ENCODE measurements at places on chromosomes 3 and 15. TPM values are rescaled to one million over a fixed set of nuclear protein-coding genes. Genes with fewer than 3 reads are reported as not detected.

GRCh38 chr3:57145852-57146251, 19.3 kb downstream of the IL17RD start:
- H3K4me3 ChIP-seq: no peak overlapping the region
- H3K27ac ChIP-seq: no peak overlapping the region
- H3K36me3 ChIP-seq: no peaks in the 10 kb centered on the region
- peaks cover 17% of the 10 kb centered on the region for H3K27me3 ChIP-seq
- no peak for DNase-seq

Gene SLC9C1
- not detected for total RNA-seq

Gene KIF7
- 0.20 TPM for total RNA-seq

DNA sequence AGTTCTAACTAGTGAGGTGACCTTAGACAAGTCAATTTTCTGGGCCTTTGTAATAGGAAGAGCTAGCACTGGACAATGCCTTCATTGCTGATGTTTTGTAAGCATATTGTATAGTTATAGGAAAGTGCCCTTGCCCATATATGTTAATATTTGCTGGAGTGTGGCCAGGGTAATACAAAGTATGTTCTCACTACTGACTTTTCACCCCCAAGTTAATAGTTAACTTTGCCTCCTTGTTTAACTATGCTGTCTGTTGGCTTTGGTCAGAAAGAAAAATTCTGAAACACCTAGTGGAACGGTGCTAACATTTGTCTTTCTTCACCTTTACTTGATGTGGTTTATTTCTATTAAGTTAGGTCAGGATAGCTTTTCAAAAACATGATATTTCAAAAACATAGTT, 287.4 kb upstream of the CTNNB1 start:
- no peak overlapping the region for H3K4me3 ChIP-seq
- H3K27ac ChIP-seq: no peak overlapping the region
- no peaks in the 10 kb centered on the region for H3K4me1 ChIP-seq
- H3K27me3 ChIP-seq: no peaks in the 10 kb centered on the region

GRCh38 chr15:41942886-41943285, 29.5 kb downstream of the EHD4 start:
- H3K36me3 ChIP-seq: peaks cover 7% of the 10 kb centered on the region
- DNase-seq: no peak
- peaks cover 19% of the 10 kb centered on the region for H3K4me1 ChIP-seq
- H3K4me3 ChIP-seq: no peak overlapping the region
- no peak overlapping the region for H3K27ac ChIP-seq

Gene KCNMB2
- not detected for total RNA-seq

Gene SAMMSON
- total RNA-seq: not detected

Gene CCR9
- 4.2 TPM for total RNA-seq

Gene LAMB2
- total RNA-seq: 0.79 TPM

Gene BNIP2
- total RNA-seq: 79.5 TPM

Gene UNC13C
- not detected for total RNA-seq

Gene GOLGA8K
- total RNA-seq: not detected

- no peaks in the 10 kb centered on the region for H3K4me1 ChIP-seq
- no peaks in the 10 kb centered on the region for H3K36me3 ChIP-seq
- no peak overlapping the region for H3K4me3 ChIP-seq
- no peak overlapping the region for H3K27ac ChIP-seq
- DNase-seq: no peak
Measured at GRCh38 chr3:14859880-14860279, 41.1 kb downstream of the FGD5 start.

- H3K4me1 ChIP-seq: peaks cover 8% of the 10 kb centered on the region
- no peaks in the 10 kb centered on the region for H3K36me3 ChIP-seq
- no peaks in the 10 kb centered on the region for H3K27me3 ChIP-seq
- no peak for DNase-seq
- no peak overlapping the region for H3K27ac ChIP-seq
Measured at GRCh38 chr15:94297558-94297957, 66.2 kb downstream of the MCTP2 start.

GRCh38 chr3:108394016-108394415, 97.7 kb downstream of the HHLA2 start:
- DNase-seq: no peak
- peaks cover 3% of the 10 kb centered on the region for H3K27me3 ChIP-seq
- H3K27ac ChIP-seq: no peak overlapping the region
- peaks cover 6% of the 10 kb centered on the region for H3K4me1 ChIP-seq
- H3K36me3 ChIP-seq: no peaks in the 10 kb centered on the region

GRCh38 chr15:98983334-98983733, 24.3 kb downstream of the PGPEP1L start:
- H3K27me3 ChIP-seq: no peaks in the 10 kb centered on the region
- no peak for DNase-seq
- no peak overlapping the region for H3K4me3 ChIP-seq
- no peak overlapping the region for H3K27ac ChIP-seq

Gene ROBO2
- not detected for total RNA-seq

DNA sequence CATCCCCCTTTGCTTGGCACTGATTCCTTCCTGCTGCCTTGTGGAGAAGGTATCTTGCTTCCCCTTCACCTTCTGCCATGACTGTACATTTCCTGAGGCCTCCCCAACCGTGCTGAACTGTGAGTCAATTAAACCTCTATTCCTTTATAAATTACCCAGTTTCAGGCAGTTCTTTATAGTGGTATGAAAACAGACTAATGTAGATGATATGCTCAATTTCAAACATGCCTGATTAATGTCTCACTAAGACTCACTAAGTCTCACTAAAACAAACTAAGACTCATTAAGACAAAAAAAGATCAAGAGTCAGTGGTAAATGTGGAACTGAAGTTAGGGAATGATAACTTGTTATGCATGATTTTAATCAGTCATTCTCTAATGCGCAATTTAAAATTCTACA, 606.6 kb downstream of the RBMS3 start:
- H3K4me3 ChIP-seq: no peak overlapping the region
- H3K4me1 ChIP-seq: no peaks in the 10 kb centered on the region
- no peaks in the 10 kb centered on the region for H3K36me3 ChIP-seq
- DNase-seq: no peak

GRCh38 chr3:147299656-147300055, 106.7 kb downstream of the ZIC4 start:
- H3K4me3 ChIP-seq: no peak overlapping the region
- H3K4me1 ChIP-seq: no peaks in the 10 kb centered on the region
- DNase-seq: no peak
- no peak overlapping the region for H3K27ac ChIP-seq
- H3K36me3 ChIP-seq: no peaks in the 10 kb centered on the region
- no peaks in the 10 kb centered on the region for H3K27me3 ChIP-seq

GRCh38 chr3:133843634-133844033, 38.0 kb downstream of the SRPRB start:
- H3K36me3 ChIP-seq: no peaks in the 10 kb centered on the region
- no peak overlapping the region for H3K4me3 ChIP-seq
- DNase-seq: no peak

Gene ETV5
- total RNA-seq: not detected

Gene NANOGP8
- total RNA-seq: 0.50 TPM

DNA sequence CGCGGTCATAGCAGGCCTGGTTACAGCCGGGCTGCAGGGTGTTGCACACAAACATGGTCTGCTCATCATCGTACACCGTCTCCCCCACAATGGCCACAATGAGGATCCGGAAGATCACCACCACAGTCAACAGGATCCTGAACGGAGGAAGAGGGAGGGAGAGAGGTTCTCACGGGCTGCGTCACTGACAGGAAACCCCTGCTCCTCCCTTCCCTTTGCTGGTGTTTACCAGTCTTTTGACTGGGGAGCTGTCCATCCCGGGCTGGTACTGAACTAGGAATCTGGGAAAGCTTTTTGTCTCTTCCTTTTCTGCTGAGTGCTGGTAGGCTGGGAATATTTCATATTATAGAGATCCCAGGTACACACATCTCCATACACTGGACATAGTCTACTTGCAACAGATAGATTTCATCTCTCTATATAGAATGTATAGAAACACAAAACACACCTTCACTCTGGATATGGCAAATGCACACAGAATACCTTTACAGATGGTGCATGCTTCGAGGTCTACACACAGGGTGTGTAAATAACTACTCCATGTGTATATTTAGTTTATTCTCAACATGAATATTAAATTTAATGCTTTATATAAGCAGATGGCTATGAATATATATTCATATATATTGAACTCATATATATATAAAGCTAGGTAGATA, 1.4 kb downstream of the GJD2 start:
- H3K27ac ChIP-seq: no peak overlapping the region
- no peak for DNase-seq
- H3K27me3 ChIP-seq: peaks cover 30% of the 10 kb centered on the region
- no peaks in the 10 kb centered on the region for H3K36me3 ChIP-seq
- no peak overlapping the region for H3K4me3 ChIP-seq

DNA sequence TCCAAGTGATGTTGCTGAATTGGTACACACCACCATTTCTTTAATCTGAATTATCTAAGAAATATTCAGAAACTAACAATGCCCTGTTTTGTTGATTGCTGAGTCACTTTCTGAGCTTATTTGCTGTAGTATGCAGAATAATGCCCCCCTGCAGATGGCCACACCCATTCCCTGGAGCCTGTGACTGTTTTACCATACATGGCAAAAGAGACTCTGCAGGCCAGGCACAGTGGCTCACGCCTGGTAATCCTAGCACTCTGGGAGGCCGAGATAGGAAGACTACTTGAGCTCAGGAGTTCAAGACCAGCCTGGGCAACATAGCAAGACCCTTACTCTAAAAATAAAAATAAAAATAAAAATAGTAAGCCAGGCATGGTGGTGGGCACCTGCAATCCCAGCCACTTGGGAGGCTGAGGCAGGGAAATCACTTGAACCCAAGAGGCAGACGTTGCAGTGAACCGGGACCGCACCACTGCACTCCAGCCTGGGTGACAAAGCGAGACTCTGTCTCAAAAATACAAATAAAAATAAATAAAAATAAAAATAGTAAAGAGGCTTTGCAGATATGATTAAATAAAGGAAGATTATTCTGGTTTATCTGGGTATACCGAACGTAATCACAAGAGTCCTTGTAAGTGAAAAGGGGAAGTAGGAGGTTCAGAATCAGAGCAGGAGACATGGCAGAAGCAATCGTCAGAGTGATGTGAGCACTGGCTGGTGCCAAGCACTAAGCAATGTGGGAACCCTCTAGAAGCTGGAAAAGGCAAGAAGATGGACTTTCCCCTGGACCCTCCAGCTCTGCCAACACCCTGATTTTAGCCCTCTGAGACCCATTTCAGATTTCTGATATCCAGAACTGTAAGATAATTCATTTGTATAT, 19.0 kb downstream of the PCYT1A start:
- H3K4me3 ChIP-seq: no peak overlapping the region
- H3K36me3 ChIP-seq: no peaks in the 10 kb centered on the region
- no peak for DNase-seq
- H3K27me3 ChIP-seq: no peaks in the 10 kb centered on the region

Gene GABRA5
- total RNA-seq: not detected

DNA sequence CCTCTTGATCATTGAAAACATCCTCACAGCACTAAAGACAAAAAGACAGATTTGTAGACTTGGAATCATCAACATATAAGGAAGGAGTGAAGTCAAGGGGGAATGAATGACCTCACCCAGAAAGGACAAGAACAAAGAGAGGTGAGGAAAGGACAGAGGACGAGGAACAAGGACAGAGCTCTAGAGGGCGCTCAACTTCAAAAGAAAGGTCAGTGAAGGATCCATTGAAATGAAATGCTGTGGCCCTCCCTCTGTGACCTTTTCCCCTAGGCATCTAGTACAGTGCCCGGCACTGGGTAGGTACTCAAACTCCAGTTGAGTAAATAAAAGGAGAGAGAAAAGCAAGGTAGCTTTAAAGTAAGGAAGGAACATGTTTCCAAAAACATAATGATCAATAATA, 2.6 kb downstream of the ATP8B4 start:
- no peaks in the 10 kb centered on the region for H3K36me3 ChIP-seq
- H3K27ac ChIP-seq: no peak overlapping the region
- H3K27me3 ChIP-seq: peaks cover 9% of the 10 kb centered on the region
- H3K4me1 ChIP-seq: no peaks in the 10 kb centered on the region

GRCh38 chr3:195102609-195103467, 168.1 kb downstream of the XXYLT1 start:
- DNase-seq: no peak
- H3K36me3 ChIP-seq: no peaks in the 10 kb centered on the region
- no peaks in the 10 kb centered on the region for H3K27me3 ChIP-seq
- no peak overlapping the region for H3K4me3 ChIP-seq

DNA sequence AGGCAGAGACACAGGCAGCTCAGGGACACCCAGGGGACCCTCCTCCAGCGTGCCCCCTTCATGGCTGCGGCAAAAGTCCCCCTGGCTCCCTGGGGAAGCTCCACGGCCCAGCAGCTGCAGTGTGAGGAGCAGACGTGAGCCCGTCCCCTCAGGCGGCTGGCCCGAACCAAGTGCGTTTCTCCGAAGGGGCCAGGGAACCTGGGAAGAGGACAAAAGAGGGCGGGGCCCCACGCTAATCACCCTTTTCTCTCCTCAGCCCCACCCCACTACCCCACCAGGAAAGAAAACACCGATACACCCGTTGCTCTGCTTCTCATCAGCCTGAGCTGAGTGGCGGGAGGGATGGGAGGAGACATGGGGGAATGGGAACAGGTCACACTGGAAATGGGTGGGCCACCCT, at the start of gene MUC4:
Gene MUC4 (minus strand): TSS at position 174 of the 400 bp plus-strand sequence. CDS start 112 bp downstream, at position 62.
- no peaks in the 10 kb centered on the region for H3K36me3 ChIP-seq
- H3K27me3 ChIP-seq: no peaks in the 10 kb centered on the region
- H3K4me1 ChIP-seq: peaks cover 3% of the 10 kb centered on the region
- DNase-seq: no peak
- H3K27ac ChIP-seq: no peak within 1 kb of the TSS
- H3K4me3 ChIP-seq: no peak within 1 kb of the TSS

Gene PTPRG
- total RNA-seq: 0.26 TPM

GRCh38 chr15:32826685-32827084, 108.9 kb downstream of the GREM1 start:
- no peaks in the 10 kb centered on the region for H3K4me1 ChIP-seq
- DNase-seq: no peak
- H3K27me3 ChIP-seq: peaks cover 3% of the 10 kb centered on the region
- H3K27ac ChIP-seq: no peak overlapping the region

Gene GOLGA8T
- 0.60 TPM for total RNA-seq

Gene ITIH4
- 63.3 TPM for total RNA-seq
